ENCODE measurements at places on chromosomes 5 and 9.

DNA sequence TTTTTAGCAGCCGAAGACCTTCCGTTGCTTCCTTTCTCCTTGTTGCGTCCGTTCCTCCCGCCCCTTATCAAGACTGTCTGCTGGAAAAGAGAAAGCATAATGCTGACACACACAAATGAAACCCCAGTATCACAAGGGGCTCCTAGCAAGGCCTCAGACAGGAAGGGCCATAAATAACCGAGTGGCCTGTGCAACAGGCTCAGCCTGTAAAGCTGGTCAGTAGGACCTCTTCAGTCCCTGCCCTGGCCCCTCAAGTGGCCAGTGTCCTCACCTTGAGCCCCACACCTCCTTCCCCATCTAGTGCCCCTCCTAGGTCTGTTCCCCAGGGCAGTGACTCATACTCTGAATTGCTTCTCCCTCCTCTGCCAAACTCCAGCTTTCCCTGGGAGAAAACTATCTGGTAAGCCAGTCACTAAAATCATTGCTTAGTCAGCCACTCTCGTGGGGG lies 174.6 kb upstream of the IL12B start:
- DNase-seq = no peak

DNA sequence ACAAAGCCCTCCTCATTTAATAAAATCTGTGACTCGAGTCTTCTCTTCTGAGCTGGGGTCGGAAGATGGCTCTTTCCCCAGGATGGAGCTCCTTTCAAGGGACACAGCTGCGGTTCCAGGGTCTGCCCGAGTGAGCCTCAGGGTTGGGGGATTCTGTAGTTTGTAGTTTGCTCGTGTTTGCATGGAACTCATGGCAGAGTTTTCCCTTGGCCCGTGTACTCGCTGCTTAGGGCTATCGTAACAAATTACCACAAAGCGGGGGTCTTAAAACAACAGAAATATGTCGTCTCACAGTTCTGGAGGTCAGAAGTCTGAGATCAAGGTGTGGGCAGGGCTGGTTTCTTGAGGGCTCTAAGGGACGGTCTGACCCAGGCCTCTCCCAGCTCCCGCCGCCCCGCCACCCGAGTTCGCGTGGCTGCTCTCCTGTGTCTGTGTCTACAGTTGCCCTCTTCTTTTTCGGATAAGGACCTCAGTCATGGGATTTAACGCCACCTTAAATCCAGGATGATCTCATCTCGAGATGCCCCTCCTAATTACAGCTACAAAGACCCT lies 13.9 kb upstream of the LPCAT1 start:
- no peak for DNase-seq

DNA sequence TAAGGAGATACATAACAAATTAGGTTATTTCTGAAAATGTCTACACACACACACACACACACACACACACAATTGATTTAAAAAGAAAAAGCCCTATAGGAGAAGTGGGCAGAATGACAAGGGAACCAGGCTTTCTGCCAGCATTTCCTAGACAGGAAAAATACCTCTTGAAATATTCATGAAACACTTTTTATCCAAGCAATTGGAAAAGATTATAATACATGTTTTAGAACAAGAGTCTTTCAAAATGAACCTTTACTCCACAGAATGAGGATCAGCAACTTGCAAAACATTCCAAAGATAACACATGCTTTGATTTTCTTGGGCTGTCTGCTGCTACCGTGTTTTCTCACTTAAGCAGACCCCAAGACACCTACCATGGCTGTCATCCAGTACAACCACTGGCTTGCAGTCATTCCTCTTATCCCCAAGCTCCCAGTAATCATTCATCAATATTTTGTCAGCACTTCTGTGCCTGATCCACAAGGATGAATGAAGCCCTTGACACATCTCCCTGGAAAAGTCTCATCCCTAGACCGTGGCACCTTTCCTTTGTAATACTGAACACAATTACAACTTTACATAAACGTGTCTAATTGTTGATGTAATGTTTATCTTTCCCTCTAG lies 717.1 kb upstream of the ZNF608 start:
- no peak for DNase-seq

DNA sequence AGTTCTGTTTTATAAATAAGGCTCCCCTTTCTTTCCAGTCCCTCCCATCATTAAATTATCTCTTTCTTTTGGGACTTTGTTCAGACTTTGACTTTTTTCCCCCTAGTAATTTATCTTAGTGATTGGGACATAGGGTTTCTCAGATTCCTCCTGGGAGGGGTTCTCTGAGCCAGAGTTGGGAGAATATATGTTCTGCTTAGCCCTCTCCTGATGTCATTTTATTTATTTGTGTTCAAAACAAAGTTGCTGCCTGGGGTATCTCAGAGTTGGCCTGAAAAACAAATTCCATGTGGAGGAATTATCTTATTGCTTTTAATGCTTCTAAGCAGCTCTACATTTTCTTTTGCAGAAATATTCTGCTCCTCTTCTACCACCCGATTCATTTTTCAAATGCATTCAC lies 211.0 kb downstream of the PCSK5 start:
- DNase-seq = no peak
